ENCODE measurements at places on chromosomes 5 and 9. TPM values are rescaled to one million over a fixed set of nuclear protein-coding genes. Genes with fewer than 3 reads are reported as not detected.
A peak's percentile ranks its signal among the peaks of the same experiment; 100 is the strongest.

- no peak for DNase-seq
These were observed 763 bp upstream of the IRX2 start for GRCh38 chr5:2752059-2752820.

GRCh38 chr5:125835293-125836172, 587.7 kb upstream of the GRAMD2B start:
- no peak for DNase-seq

DNA sequence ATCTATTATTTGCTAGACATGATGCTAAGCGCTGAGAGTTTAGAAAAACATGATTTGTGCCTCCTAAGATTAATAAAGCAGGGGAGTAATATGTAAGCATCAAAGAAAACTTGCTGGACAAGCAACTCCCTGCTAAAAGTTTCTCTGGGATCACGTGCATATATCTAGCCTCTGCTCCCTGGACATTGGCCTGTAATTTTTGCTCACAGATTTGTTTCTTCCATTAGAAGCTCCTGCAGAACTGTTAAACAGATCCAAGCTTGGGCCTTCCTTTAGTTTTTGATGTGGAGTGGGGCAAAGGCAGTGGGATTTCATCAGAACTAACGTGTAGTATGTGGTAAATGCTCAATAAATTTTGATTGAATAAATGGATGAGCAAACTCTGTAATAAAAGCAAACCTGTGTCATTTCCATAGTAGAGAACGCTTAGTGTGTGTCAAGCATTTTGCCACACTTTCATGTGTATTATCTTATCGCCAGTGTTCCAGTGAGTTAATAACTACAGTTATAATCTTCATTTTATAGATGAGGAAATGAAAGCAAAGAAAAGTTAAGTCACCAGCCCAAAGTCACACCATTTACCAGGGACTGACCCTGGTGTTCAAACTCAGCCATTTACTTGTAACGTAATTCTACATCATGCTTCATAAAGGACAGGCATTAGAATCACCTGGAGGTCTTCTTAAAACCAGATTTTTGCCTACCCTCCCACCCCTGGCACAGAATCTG, 100.3 kb downstream of the PCSK5 start:
- no peak for DNase-seq

DNA sequence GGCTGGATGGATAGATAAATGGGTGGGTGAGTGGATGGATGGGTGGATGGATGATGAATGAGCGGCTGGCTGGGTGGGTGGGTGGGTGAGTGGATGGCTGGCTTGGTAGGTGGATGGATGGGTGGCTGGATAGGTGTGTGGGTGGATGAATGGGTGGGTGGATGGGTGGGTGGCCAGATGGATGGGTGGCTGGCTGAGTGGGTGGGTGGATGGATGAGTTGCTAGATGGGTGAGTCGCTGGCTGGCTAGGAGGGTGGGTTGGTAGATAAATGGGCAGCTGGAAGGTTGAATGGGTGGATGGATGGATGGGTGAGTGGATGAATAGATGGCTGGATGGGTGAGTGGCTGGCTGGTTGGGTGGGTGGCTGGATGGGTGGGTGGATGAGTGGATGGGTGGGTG, 27.9 kb upstream of the CEP72 start:
- no peak for DNase-seq

GRCh38 chr5:172303572-172304335, 20.2 kb upstream of the UBTD2 start:
- DNase-seq = peak; percentile 13

DNA sequence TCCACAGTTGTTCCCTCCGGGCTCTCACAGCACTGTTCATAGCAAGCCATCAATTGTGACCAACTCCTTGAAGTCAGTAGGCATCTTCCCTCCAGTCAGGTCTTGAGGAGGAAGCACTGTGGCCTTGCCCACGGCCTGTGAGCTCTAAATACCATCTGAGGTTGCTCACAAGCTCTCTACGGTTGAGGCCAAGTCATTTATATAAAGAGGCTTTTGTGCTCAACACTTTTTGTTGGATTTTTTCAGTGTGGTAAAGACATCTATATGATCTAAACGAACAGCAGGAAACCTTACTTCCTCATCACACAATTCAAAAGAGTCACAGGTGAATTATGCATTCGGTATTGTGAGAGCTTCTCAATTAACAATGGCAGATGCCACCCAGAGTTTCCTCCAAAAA, 97.3 kb downstream of the ZNF462 start:
- DNase-seq = no peak

The SLC4A9 gene
- total RNA-seq = not detected

The SLC23A1 gene
- total RNA-seq = not detected

The PPP3R2 gene
- total RNA-seq = not detected
